ENCODE measurements at places on chromosomes 1 and 21. TPM values are rescaled to one million over a fixed set of nuclear protein-coding genes. Genes with fewer than 3 reads are reported as not detected.

DNA sequence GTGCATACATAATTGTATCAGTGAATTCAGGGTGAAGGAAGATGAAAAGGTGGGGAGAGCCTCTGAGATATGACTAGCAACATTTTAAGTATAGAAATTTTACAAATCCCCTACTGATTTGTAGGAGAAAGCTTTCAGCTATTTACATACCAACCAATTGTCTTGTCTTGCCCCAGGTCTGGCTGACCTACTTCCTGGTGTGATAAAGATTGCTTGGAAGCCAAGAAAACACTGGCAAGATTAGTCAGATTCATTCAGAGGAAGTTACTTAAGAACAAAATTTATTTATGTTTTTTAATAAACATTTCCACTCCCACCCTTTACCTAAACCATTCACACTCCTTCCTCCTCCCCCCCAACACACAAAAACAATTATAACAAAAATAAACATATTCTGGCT, 17.5 kb downstream of the PTGS2 start:
- DNase-seq: no peak

DNA sequence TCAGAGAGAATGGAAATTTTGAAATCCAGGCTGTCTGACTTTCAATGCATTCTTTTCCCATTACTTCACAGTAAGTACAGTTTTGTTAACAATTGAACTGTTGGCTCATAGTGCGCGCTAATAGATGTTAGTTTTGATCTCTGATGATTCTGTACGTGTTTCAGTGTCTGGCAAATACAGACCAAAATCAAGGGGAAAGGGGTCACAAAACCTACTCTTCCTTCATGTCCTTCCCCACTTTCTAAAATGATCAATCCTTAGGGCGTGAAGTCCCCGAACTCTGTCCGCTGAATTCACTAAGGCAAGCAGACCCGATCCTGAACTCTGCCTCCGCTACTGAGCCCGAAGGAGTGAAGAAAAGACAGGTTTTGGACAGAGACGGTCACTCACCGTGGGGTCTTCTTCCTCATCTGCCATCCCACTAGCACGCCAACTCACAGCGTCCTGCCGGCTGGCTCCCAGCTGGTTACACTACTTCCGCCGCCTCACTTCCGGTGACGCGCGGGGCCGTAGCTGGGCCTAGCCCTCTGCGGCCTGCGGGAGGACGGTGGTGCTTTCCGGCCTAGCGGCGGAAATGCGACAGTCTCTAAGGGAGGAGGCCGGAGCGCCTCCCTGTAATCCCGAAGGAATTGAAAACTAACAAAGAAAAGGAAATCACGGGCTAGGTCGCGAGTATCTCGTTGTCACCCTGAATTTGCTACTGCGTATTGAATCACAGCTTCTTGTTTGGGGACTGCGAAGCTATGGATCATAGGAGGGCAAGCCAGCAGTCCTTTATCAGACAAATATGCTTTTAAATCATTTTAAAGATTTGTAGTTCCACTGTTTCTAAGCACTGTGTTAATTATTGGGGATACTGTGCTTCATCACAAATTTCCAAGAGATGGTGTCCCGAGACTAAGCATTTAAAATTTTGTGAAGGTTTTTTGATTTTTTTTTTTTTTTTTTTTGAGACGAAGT, at the start of gene TAF13:
Gene TAF13, minus strand, starts transcription at position 473 of the 960 bp plus-strand sequence. Its CDS starts 56 bp downstream, at position 417.
- peak; percentile 75 for DNase-seq

DNA sequence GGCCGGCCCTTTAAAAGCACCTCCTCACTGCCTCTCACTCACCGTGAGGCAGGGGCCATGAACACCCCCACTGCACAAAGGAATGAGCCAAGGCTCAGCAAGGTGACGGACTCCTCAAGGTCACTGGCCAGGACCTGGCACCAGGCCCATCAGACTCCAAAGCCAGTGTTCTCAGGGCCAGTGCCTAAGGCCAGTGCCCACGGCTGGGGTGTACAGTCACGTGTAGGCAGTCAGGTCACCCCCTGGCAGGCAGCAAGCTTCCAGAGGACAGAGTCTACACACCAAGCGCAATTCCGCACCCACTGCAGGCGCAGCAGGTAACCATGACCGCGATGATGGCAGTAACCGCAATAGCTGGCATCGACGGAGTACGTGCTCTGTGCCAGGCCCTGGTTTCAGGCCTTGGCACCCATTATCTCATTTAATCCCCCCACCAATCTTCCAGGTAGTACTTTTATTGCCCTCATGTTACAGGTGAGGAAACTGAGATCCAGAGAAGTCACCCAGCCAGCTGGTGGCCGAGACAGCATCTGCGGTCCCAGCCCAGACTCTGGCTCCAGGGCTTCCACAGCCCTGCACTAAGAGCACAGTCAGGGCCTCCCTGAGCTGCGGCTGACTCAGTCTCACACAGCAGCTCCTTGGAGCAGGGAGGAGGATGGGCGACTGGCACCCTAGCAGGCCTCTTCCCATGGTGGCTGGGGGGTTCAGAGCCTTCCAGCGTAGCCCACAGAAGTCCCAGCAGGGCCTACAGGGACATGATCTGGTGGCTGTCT, 27.0 kb downstream of the RAP1GAP start:
- no peak for DNase-seq

GRCh38 chr1:2611031-2611501, 21.8 kb downstream of the MMEL1 start:
- DNase-seq: no peak

GRCh38 chr1:202998836-202999750, 8.1 kb upstream of the TMEM183A start:
- peak; percentile 40 for DNase-seq

GRCh38 chr1:9701665-9702064, 50.1 kb downstream of the PIK3CD start:
- DNase-seq: no peak

The TNNT2 gene
- not detected for total RNA-seq

DNA sequence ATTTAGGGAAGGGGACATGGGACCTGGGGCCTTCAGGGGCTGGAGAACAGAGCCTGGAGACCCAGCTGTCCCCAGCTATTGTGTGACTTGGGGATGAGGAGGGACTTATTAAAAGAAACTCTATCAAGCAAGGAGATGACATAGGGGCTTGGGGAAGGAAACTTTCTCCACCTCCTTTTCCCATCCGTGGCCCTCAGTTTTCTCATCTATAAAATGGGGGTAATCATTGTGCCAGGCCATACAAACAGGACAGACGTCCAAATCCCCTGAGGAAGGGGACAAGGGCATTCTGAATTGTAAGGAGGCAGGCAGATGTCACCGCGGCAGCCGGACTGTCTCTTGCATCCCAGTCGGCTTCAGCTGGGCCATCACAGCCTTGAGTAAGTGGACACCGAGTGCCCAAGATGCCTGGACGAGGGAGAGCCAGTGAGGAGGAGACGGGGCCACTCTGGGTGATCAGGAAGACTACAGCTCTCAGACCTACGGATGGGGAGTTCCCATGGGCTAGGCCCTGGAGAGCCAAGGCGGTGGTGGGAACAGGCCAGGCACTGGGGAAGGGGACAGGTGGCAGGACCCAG, 1.9 kb downstream of the FBXO2 start:
- DNase-seq: no peak

The LCE6A gene
- not detected for total RNA-seq

GRCh38 chr21:26550326-26550725, 22.8 kb downstream of the CYYR1 start:
- DNase-seq: no peak

The LCE2A gene
- total RNA-seq: not detected

The NR0B2 gene
- not detected for total RNA-seq

GRCh38 chr1:192140382-192140781, 17.9 kb upstream of the RGS18 start:
- no peak for DNase-seq

The SLC2A5 gene
- total RNA-seq: 32.3 TPM

GRCh38 chr1:248862695-248862997, 3.8 kb upstream of the ZNF692 start:
- no peak for DNase-seq

DNA sequence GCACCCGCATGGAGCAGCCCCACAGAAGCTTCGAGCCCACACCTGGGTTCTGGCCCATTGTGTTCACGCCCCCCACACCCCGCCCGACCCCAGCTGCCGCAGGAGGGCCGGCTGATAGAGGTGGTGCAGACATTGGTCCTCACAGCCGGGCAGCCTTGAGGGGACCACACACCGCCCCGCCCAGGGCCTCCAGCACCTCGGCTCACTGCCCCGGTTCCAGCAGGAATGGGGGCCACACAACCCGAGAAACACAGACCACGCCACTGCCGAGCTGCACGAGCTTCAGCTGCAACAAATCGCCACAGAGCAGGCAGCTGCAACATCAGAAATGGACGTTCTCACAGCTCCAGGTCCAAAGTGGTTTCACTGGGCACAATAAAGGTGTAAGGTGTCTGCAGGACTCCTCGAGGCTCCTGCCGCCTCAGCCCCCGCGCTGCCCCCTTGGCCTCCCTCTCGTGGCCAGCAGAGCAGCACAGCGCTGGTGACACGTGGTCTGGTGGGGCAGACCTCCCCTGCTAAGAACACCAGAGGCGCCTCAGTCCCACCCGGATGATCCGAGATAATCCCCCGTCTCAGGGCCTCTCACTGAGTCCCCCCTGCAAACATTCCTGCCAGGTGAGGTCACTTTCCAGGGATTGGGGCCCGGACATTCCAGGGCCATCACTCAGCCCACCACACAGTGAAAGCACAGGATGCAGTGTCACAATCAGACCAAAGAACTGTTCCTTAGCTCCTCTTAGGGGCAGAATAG, 62.3 kb upstream of the ADARB1 start:
- no peak for DNase-seq

GRCh38 chr1:109254621-109255096, 5.3 kb downstream of the CELSR2 start:
- DNase-seq: no peak

DNA sequence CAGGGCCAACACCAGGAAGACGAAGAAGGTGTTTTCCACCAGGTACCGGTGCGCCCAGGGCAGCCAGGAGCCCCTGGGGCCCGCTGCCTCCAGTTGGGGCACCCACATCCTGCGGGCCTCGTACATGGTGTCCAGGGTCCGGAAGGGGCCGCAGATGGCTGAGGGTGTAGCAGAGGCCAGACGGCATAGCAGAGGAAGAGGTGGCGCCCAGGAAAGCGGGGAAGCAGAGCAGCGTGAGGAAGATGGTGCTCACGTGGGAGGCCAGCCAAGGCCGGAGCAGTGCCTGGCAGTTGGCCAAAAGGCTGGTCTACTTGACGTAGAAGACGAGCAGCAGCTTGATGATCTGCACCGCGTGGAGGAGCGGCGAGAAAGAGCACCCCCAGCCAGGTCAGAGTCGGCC, 40.4 kb downstream of the ZNF691 start:
- no peak for DNase-seq

DNA sequence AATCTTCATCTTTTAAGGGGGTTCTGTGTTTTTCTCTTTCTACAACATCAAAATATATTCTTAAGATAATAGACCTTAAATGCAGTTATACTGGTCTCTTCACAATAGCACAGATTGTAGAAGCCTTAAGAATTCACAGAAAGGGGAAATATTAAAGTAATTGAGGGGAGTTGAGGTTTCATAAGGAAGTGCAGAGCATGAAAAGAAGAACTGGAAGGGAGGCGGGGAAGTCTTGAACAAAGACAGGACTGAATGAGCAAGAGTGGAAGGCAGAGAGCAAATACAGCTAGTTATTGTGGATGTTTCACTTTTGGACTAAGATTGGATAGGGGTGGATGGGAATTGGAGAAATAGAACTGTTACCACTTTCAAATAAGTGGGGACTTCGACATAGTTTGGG, 67.7 kb downstream of the PTGER3 start:
- DNase-seq: no peak

GRCh38 chr1:72034827-72035226, 247.5 kb downstream of the NEGR1 start:
- DNase-seq: no peak

The B3GALT6 gene
- 20.6 TPM for total RNA-seq

The C8A gene
- 0.19 TPM for total RNA-seq

DNA sequence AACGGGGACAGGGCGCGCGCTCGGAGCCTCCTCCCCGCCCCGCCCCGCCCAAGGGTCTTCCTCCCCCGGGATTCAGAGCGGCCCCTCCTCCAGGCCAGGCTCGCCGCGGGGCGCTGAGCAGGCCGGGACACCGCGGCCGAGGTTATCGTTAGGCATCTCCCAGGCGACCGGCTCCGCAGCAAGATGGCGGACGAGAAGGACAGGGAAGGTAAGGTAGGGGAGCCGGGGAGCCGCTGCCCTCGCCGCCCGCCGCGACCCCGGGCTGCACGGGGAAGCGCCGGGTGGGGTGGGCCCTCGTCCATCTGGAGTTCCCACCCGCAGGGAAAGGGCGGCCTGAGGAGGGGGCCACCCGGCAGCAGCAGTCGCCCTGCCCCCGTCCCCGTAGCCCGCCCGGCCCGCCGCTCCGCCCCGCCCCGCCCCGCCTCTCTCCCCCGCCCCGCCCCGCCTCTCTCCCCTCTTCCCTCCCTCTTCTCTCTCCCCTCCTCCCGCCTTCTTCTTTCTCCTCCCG, 105.9 kb upstream of the HNRNPU start:
- no peak for DNase-seq

- no peak for DNase-seq
These were observed 67.0 kb upstream of the PTCH2 start for GRCh38 chr1:44909901-44910544.

The ATP1A4 gene
- 0.62 TPM for total RNA-seq

DNA sequence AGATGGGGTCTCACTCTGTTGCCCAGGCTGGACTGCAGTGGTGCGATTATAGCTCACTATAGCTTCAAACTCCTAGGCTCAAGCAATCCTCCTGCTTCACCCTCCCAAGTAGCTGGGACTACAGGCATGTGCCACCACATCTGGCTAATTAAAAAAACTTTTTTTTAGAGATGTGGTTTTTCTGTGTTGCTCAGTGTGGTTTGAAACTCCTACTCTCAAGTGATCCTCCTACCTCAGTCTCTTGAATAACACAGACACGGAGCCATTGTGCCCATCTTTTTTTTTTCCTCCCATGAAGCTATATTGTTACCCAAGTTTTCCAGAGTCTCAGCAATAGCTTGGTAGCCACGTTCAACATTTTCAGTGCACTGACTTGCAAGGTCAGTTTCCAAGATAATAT, 2.7 kb downstream of the GIPC2 start:
- DNase-seq: no peak

- DNase-seq: no peak
These were observed 20.9 kb upstream of the MAN1A2 start for GRCh38 chr1:117346206-117346928.

The STYXL2 gene
- 0.08 TPM for total RNA-seq

DNA sequence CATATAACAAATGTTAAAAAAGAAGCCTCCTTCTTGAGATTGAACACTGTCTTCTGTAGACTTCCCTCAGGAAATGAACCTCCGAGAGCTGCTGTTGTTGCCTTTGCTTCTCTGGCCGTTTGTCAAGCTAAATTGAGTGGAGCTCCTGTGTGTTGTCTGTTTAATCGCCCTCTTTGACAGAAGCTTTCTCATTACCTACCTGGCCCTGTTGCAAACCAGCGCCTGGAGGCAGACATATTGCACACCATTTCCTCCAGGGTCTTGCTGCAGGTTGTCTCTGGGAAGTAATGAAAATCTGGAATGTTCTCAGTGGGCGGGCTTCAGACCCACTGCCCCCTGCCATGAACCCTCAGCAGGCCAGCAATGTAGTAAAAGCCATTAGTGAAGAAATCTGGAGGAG, 83.3 kb downstream of the GABPA start:
- DNase-seq: no peak

The CYP2J2 gene
- 0.08 TPM for total RNA-seq

The SLAMF8 gene
- 0.08 TPM for total RNA-seq

All from GM12878 (cell line).